Fibroblast of skin of back (primary cell): ENCODE measurements at places on chromosomes 6 and 20.
A peak's percentile ranks its signal among the peaks of the same experiment; 100 is the strongest.

DNA sequence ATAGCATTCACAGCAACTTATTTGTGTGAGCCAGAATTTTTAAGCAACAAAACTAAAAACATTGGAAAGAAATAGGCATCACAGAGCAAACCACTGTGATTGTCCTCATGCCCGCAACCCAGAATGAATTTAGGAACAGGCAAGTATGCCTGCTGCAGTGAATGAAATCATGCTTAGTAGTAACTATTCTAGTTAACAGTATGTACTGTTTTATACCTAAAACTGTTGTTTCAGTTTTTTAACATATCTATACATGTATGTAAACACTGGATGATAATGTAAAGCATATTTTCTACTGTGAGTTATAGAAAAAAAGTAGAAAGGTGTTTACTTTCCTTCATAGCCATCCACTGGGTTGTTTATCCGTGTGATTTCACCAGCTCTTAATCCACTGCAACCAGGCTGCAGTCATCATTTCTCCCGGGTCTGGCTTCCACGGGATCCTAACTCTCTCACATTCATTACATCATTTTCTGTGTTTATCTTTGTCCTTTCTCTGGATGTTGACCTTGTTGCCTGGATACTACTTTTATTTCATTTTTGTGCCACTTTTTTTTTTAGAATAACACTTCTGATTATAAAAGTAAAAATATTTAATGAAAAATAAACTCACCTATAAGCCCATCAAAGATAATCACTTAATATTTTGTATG is 3.6 kb upstream of the ARFGEF3 start:
- no peak for DNase-seq

DNA sequence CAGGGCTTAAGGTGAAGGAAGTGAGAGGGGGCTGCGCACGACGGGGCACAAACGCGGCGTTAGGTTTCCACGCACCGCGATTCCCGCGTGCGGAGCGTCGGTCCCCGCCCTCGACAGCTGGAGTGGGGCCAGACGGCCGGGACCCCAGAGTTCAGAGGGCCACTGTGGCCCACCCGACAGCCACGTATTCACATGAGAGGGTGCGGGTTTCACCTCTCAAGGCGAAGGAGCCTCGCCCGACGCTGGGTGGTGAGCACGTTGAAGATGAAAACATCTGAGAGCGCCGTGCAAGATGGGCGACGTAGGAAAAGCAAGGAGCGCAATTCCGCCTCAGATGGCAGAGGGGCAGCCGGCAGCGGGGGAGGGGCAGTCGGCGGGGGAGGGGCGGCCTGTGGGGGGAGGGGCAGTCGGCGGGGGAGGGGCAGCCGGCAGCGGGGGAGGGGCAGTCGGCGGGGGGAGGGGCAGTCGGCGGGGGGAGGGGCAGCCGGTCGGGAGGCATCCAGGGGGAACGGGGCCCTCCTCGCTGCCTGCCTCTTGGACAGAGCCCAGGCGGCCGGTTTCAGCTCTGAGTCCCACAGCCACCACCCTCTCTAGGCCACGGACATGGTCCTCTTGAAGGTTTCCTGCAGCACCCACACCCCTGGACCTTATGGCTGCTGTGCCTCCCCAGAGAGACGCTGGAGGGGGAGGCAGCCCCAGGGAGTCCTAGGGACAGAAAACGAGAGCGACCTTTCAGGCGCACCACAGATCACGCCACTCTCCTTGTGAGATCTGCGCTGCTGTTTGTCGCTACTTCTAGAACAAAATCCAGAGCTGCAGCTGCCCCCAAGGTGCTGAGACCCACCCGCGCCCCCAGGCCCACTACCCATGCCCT is 113.7 kb downstream of the DLL1 start:
- DNase-seq, result no peak

- DNase-seq, result no peak
Observed at GRCh38 chr20:50360218-50360672, 149.9 kb upstream of the PTPN1 start.

- peak; percentile 96 for DNase-seq
Observed at GRCh38 chr20:34907616-34908469, 31.4 kb downstream of the ACSS2 start.

DNA sequence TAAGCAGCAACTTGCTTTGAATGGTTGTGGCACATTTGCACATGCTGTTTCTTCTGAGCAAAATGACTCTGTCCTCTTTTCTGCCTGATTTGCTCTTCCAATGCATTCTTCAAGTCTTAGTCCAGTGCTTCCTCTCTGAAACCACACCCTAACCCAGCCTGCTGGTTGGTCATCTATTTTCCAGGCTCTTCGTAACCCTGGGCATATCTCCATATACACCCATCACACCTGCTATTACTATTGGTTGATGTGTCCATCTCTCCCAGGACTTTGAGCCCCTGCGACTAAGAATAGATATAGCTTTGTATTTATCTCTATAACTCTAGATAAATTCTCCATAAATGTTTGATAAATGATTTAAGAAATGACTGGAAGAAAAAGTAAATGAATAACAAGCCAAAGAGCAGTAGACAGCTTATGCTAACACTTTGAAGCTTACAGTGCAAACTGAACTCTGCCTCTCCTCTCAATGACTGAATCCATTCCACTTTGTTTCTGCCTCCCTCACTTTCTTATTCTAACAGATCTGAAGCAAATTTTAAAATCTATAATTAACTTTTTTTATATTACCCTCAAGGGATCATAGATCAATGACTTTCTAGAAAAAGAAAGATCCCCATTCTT is 59.7 kb upstream of the NT5E start:
- peak; percentile 40 for DNase-seq

GRCh38 chr20:63042448-63043071 is 35.8 kb upstream of the BHLHE23 start:
- DNase-seq, result no peak

DNA sequence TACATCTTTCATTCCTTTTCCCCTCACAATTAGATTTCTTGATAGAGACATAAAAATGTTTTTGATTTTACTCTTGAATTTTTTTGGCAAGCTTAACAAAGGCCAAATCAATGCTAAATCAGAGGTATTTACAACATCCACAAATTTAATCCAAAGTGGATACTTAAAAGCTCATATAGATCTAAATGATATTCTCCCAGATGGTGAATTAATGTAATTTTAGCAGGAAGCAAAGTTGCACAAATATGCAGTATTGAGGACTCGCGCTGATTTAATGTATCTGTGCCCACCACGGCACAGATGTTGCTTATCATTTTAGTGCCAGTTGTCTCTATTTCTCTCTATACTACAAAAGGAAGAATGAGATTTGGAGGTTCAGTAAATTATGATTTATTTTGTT is 167.4 kb downstream of the COL19A1 start:
- no peak for DNase-seq

DNA sequence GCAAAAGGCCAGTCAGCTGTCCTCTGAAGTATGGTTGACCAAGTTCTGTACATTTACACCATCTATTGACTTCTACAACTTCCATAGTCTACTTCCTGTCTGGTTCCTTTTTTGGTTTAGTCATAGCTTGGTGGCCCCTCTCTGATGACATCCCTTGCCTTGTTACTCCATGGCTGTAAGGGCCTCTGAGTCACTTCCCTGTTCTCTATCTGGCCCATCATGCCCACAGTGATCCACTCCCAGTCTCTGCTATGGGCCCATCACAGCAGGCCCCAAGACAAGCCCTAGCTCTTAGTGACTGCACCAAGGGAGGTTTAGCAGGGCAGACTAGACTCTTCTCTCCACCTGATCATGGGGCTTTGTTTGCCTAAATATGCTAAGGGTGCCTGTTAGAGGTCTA is 441.6 kb downstream of the HACE1 start:
- DNase-seq, result peak; percentile 51

- peak; percentile 97 for DNase-seq
Observed at GRCh38 chr20:17542993-17543412, 11.8 kb upstream of the BFSP1 start.

- peak; percentile 68 for DNase-seq
Observed at GRCh38 chr6:73180763-73181619, 44.3 kb downstream of the KHDC1L start.

DNA sequence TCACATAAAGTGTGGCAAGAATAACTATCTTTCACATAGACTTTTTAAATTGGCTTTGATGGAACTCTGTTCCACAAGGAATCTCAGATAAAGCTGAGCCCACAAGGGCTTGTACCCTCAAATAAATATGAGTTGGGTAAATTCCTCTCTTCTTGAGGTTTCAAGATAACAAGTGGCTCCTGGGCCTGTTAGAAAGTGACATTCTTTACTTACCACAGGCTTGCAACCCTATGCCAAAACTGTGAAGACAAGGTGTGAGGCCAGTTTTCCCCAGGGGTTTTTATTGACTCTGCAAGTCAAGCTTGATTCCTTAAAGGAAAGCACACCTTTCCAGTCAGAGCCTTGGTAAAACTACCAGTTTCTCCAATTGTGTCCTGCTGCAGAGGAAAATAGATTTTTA is 664.8 kb upstream of the GJE1 start:
- peak; percentile 35 for DNase-seq

- no peak for DNase-seq
Observed at GRCh38 chr6:159056003-159056402, 11.2 kb upstream of the TAGAP start.

GRCh38 chr20:44752099-44752931 is 6.7 kb downstream of the KCNK15 start:
- no peak for DNase-seq

DNA sequence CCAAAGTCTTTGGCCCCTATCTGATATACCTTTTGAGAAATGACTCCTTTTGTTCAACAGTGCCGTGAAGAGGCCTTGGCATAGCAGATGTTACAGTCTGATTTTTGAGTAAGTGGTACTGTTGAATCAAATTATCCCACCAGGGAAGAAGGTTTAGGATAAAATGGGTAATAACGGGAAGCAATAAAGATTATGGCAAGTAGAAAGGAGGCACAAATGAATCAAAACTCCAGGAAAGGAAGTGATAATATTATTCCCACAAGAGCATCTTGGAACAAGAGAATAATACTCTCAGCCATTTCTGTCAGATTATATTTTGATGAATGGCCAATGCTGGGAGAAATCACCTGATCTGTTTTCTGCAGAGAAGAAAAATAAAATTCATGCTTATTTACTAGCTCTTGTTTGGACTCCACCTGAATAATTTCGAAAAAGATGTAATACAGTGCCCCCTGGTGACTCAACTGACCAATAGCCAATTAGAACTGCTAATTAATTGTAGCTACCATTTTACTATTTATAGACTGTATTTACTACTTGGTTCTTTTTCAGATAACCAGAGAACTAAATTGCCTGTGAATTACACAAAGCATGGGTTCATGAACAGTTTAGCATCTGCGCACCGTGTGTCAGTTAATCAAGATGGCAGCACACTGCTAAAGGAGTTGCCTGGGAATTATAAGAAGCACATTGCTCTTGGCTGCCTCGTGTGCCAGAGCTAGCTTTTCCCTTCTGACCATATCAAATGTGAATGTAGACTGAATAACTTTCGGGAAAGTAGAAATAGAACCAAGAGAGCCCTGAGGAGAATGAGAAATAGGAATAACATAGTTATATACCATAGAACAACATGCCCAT is 78.5 kb upstream of the TRDN start:
- DNase-seq, result peak; percentile 12

GRCh38 chr20:1299522-1299921 is 29.4 kb downstream of the SDCBP2 start:
- no peak for DNase-seq

- DNase-seq, result no peak
Observed at GRCh38 chr6:37441651-37442050, 8.6 kb downstream of the CMTR1 start.

- peak; percentile 6 for DNase-seq
Observed at GRCh38 chr20:3406481-3407039, 909 bp downstream of the DNAAF9 start.

DNA sequence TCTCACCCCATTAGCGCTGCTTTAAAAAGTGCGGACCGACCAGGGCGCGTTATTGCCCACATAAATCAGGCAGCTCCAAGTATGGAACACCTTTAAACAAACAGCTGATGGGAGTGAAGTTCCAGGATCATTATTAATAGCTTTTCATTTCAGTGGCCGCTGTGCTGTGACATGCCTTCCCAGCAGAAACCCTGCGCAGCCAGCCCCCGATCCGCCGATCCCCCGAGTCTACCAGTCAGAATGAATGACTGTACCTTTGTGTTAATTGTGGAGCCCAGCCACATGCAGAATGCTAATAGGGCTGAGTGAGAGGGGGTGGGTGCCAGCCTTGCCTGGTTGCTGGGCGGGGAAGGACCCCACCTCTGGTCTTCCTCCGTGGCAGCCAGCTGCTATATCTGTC is 21.9 kb downstream of the CDH22 start:
- DNase-seq, result no peak

- peak; percentile 45 for DNase-seq
Observed at GRCh38 chr6:9647599-9647998, 767.3 kb downstream of the TFAP2A start.

DNA sequence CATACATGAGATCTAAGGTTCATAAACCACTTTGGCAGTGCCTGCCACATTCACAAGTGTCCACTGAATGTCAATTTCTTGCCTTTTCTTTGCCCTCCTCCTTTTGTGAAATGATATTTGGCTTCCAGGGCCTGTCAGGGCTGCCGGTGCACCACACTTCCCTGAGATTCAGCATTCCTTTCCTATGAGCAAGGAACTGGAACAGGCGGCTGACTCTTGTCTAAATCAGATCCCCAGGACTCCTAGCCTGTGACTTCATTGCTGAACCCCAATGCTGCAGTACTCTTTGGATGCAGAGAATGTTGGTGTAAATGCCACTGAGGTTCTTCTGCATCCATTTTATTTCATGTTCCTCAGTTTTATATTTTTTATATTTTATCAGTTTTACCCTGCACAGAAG is 172.2 kb downstream of the ARID1B start:
- peak; percentile 83 for DNase-seq

DNA sequence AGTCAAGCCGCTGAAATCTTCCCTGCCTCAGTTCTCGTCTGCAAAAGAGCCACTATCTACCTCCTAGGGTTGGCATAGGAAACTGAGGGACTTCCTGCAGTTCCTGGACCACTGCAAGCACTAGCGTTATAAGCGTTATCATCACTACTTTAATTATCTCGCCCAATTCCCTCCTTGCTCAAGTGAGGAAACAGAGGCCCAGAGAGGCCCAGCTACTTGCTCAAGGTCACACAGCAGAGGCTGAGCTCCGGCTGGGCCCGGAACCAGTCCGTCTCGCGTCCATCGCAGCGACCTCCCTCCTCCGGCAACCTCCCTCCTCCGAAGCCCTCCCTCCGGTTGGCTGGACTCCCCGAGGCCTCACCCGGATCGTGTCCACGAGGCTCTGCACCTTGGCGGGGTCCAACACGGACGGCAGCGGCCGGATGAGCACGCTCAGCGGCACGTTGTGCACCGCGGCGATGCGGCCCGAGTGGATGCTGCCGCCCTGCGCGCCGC is 338 bp downstream of the SRXN1 start:
- DNase-seq, result peak; percentile 39

DNA sequence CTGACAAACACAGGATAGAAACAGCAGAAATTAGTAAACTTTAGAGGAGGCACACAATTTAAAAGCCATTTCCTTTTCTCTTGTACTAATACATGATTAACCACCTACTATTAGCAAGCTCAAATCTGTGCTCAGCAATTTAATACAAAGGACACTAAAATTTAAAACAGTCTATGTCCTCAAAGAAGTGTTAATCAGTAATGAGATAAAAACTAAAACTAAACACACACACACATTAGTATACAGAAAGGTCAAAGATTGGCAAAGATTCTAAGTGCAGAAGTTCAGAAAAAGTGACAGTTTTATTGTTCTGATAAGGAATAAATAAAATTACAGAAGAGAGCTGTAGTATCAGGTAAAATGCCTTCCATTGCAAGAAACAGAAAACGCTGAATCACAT is 73.9 kb upstream of the RUNX2 start:
- no peak for DNase-seq
